Mesendoderm (in vitro differentiated cells): ENCODE measurements at places on chromosomes 2 and 18.
A peak's percentile ranks its signal among the peaks of the same experiment; 100 is the strongest.

GRCh38 chr2:176582990-176583481, 313.8 kb downstream of the MTX2 start:
- peak; percentile 76 for DNase-seq

GRCh38 chr2:207847807-207848544, 78.3 kb upstream of the FZD5 start:
- peak; percentile 93 for DNase-seq

DNA sequence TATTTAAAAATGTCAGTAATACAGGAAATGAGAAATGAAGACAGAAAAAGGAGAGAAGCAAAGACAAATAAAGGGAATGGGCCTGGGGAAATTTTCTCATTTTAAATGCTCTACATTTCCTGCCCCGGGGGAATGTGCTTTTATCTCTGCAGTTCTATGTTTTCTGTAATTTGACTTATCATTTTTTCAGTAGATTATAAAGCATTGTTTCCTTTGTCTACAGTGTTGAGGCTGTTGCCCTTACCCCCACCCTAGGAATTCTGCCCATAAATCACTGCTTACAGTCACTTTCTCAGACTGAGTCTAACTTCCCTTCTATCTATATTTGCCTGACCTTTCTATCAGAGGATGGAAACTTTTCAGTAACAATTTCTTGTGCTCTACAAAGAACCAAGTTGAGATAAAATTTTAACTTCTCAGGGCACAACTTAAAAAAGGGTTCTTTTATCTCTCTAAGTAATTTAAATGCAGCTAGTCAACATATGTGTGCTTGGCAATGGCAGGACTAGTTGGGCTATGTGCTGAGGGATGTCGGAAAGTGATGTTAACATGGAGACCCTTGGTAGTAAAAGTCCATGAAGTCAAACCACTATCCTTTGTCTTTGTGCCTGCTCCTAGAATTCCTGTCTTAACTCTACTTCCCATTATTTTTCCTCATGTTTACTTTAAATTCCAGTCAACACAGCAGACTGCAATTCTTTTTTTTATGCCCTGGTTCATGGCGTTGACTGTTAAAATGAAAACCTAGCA, 146.5 kb upstream of the MMADHC start:
- DNase-seq: peak; percentile 63

GRCh38 chr18:56421647-56422046, 216.7 kb downstream of the TXNL1 start:
- DNase-seq: no peak

DNA sequence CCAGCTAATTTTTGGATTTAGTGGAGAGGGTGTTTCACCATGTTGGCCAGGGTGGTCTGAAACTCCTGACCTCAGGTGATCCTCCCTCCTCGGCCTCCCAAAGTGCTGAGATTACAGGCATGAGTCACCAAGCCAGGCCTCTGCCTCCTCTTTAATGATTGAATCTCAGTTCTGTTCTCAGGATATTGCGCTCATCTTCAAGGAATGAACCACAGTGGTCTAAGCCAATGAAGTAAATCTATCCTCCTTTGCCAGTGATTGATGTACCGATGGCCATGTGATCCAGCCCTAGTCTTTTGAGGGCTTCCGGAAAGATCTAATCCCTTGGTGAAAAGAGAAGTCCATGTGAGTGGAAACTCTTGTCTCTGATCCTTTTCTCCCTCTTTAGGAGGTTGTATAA, 48.6 kb downstream of the POLE4 start:
- no peak for DNase-seq

DNA sequence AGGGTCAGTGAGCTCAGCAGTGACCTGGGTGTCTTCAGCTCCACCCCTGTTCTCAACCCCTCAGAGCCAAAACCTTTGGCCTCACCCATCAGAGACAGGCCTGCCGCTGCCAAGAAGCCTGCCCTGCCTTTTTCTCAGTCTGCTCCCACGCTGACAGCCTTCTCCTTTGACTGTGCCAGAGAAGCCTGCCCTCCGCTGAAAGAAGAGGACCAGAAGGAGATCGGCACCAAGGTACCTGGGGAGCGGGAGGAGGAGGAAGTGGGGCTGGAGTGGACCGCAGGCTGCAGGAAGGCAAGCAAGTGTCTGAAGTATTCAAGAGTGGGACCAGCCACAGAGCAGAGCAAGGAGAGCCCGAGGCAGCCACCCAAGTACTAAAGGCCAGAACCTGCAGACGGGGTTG, 33.2 kb downstream of the TOGARAM2 start:
- no peak for DNase-seq

DNA sequence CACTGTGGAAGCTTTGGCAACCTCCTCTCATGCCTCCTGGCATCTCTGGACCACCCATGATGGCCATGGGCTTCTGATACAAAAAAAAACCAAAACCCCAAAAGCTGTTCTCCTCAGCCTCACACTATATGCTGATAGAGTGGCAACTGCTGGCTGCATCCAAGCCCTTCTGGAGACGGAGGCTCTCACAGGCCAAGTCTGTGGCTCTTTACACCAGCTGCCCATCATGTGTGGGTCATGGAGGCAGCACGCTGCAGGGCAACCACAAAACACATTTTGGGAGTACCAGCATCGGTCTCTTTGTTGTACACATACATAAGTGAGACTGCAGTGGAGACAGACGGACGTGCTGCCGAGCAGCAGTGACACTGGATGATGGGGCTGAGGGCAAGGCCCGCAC, 45.3 kb downstream of the SP110 start:
- DNase-seq: no peak

GRCh38 chr18:56391931-56392590, 246.3 kb downstream of the TXNL1 start:
- DNase-seq: no peak

DNA sequence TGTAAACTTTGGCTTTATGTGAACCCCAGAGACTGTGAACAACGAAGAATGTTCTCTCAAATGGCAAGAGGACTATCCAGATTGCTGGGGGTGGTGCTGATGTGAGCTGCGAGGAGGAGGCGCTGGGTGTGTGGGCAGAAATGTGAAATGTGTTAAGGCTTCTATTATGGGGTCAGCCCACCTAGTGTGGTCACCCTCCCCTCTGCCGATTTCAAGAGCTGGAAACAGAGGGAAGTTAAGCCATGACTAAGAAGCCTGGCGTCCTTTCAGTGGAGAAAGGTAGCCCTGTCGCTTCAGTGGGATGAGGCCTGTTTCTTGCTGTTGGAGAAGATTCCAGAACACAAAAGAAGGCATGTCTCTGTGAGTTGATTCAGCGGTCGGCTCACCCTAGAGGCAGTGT, 89.0 kb upstream of the KCTD1 start:
- no peak for DNase-seq

- DNase-seq: no peak
Measured at GRCh38 chr2:98769114-98769476, 38.2 kb upstream of the MGAT4A start.

GRCh38 chr18:13464432-13465123, 246.0 kb downstream of the LDLRAD4 start:
- no peak for DNase-seq
